ENCODE measurements at places on chromosomes 1 and 21.

DNA sequence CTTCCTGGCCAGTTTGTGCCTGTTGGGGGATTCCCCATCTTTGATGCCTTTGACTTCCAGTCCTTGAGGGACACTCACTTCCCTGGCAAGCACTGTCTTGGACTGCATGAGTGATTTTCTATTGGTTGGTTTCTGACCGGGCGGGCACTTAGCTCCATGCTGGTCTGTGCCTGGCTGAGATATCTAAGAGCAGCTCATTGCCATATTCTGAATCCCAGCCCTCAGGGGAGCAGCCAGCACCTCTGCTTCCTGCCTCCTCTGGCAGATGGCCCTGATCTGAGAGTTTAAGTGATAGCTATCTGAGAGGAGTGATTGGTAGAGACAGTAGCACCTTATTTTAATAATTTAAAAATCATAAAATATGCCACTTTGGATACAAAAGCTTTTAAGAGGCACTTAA is 52.5 kb downstream of the DISC1 start:
- H3K36me3 ChIP-seq, result no peaks in the 10 kb centered on the region
- H3K4me3 ChIP-seq, result no peak overlapping the region
- DNase-seq, result no peak
- no peaks in the 10 kb centered on the region for H3K27me3 ChIP-seq
- peaks cover 6% of the 10 kb centered on the region for H3K4me1 ChIP-seq
- no peak overlapping the region for H3K27ac ChIP-seq

DNA sequence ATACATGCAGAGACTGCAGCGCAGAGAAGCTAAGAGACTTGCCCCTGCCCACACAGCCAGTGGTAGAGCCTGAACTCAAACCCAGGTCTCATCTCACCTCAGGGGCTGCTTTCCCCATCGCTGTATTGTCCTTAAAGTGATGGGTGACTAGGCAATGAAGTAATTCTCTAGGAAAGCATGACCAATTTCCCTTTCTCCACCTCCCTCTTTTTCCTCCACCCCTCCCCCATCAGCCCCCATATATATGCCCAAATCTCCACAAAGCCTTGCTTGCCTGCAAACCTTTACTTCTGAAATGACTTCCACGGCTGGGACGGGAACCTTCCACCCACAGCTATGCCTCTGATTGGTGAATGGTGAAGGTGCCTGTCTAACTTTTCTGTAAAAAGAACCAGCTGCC is at the start of gene IL24:
Gene IL24 (plus strand): TSS at position 269 of the 400 bp plus-strand sequence. CDS start 390 bp downstream, outside the sequence.
- H3K27me3 ChIP-seq, result peaks cover 24% of the 10 kb centered on the region
- no peak for DNase-seq
- no peaks in the 10 kb centered on the region for H3K36me3 ChIP-seq
- no peak within 1 kb of the TSS for H3K27ac ChIP-seq

DNA sequence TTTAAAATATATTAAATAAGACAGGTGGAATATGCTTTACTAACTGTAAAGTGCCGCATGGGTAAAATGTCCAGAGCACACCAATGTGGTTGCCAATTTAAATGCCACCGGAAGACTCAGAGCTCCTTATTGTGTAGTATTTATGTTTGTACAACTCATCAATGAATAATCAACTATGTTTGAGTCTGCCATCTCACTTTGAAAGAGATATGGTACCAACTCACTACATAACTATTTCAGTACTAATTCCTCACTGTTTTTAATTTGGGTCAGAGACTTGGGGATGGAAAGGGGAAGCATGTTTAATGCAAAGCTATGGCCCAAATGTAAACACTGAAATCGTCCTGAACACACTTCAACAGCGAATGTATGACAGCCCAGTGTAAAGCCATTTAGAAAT is 144.8 kb downstream of the NR5A2 start:
- H3K36me3 ChIP-seq, result no peaks in the 10 kb centered on the region
- H3K4me3 ChIP-seq, result no peak overlapping the region
- H3K27ac ChIP-seq, result no peak overlapping the region
- H3K4me1 ChIP-seq, result no peaks in the 10 kb centered on the region
- DNase-seq, result no peak

GRCh38 chr1:211695135-211695816 is 19.9 kb upstream of the NEK2 start:
- peaks cover 9% of the 10 kb centered on the region for H3K27me3 ChIP-seq
- DNase-seq, result no peak
- no peaks in the 10 kb centered on the region for H3K4me1 ChIP-seq
- no peak overlapping the region for H3K27ac ChIP-seq
- no peak overlapping the region for H3K4me3 ChIP-seq
- H3K36me3 ChIP-seq, result no peaks in the 10 kb centered on the region

DNA sequence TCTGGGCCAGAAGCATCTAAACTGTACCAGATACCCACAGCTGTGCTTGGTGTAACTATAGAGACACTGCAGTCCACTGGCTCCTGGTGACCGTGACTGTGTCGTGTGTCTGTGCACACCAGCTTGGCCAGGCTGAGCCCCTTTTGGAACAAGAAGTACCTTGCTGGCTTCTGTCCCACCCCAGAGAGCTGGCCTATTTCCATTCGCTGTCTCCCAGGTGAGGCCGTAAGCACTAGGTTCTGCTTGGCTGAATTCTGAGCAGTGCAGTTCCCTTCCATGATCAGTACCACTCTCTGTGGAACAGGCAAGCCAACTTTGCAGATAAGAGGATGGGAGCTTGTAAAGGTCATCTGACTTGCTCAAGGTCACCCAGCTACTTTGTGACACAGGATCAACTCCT is 119.9 kb upstream of the DNAH14 start:
- H3K27me3 ChIP-seq, result peaks cover 4% of the 10 kb centered on the region
- H3K36me3 ChIP-seq, result no peaks in the 10 kb centered on the region
- DNase-seq, result no peak
- H3K4me1 ChIP-seq, result no peaks in the 10 kb centered on the region

GRCh38 chr1:85396194-85396593 is 68.8 kb downstream of the DDAH1 start:
- H3K36me3 ChIP-seq, result no peaks in the 10 kb centered on the region
- H3K27ac ChIP-seq, result no peak overlapping the region
- no peak overlapping the region for H3K4me3 ChIP-seq
- H3K27me3 ChIP-seq, result no peaks in the 10 kb centered on the region
- DNase-seq, result no peak

GRCh38 chr1:14137411-14138134 is 437.6 kb downstream of the PRDM2 start:
- H3K4me1 ChIP-seq, result peaks cover 5% of the 10 kb centered on the region
- no peak for DNase-seq
- H3K36me3 ChIP-seq, result no peaks in the 10 kb centered on the region
- no peak overlapping the region for H3K4me3 ChIP-seq
- no peak overlapping the region for H3K27ac ChIP-seq

- no peaks in the 10 kb centered on the region for H3K4me1 ChIP-seq
- H3K27me3 ChIP-seq, result peaks cover 19% of the 10 kb centered on the region
- no peaks in the 10 kb centered on the region for H3K36me3 ChIP-seq
- no peak for DNase-seq
- no peak overlapping the region for H3K4me3 ChIP-seq
Measured at GRCh38 chr21:44365251-44365966, 12.0 kb downstream of the TRPM2 start.

GRCh38 chr1:11046270-11046566 is 821 bp downstream of the MASP2 start:
- peaks cover 3% of the 10 kb centered on the region for H3K4me1 ChIP-seq
- no peak overlapping the region for H3K27ac ChIP-seq
- no peak for DNase-seq
- no peaks in the 10 kb centered on the region for H3K36me3 ChIP-seq
- no peak overlapping the region for H3K4me3 ChIP-seq

DNA sequence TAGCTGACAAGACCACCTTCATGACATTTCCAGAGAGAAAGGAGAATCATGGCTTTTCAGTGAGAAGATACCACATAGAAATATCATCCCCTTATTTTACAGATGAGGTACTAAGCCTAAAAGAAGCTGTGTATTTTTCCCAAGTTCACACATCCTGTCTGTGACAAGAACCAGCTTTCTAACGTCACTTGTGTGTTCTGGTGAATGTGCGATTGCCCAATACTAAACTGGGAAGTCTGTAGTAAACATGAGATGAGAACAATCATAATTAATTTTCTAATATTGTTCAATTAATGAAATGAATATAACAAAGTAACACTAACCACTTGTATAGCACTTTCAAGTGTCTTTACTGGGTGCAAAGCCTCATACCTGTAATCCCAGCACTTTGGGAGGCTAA is 46.0 kb downstream of the PTGER3 start:
- DNase-seq, result no peak
- no peaks in the 10 kb centered on the region for H3K4me1 ChIP-seq
- no peaks in the 10 kb centered on the region for H3K36me3 ChIP-seq
- no peak overlapping the region for H3K27ac ChIP-seq

DNA sequence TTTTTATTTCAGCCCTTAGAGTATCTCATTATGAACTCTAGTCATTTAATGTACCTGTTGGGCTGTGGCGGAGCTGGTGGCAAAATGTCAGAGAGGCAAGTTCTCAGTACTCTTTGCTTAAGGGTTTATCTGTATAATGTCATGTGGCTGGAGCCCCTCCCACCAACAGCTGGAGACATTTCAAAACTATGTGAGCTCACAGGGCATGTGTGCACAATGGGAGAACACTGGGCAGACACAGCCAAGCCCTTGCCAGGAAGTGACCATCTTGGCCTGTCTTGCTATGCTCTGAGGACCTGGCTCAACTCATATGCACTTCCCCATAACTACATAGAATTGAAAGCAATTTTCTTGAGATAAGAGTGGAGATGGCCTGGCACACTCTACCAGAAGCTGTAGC is 296.4 kb downstream of the PTPRU start:
- H3K36me3 ChIP-seq, result no peaks in the 10 kb centered on the region
- DNase-seq, result peak; percentile 18
- no peak overlapping the region for H3K27ac ChIP-seq
- peaks cover under 1% of the 10 kb centered on the region for H3K27me3 ChIP-seq
- no peak overlapping the region for H3K4me3 ChIP-seq

GRCh38 chr1:113928941-113929749 is at the start of gene HIPK1:
Gene HIPK1 (plus strand): TSS chr1:113929324.
- peaks cover 39% of the 10 kb centered on the region for H3K4me1 ChIP-seq
- H3K4me3 ChIP-seq, result peak within 1 kb of the TSS; percentile 98
- DNase-seq, result peak; percentile 94
- H3K27me3 ChIP-seq, result peaks cover 6% of the 10 kb centered on the region
- peak within 1 kb of the TSS; percentile 99 for H3K27ac ChIP-seq
- H3K36me3 ChIP-seq, result no peaks in the 10 kb centered on the region

DNA sequence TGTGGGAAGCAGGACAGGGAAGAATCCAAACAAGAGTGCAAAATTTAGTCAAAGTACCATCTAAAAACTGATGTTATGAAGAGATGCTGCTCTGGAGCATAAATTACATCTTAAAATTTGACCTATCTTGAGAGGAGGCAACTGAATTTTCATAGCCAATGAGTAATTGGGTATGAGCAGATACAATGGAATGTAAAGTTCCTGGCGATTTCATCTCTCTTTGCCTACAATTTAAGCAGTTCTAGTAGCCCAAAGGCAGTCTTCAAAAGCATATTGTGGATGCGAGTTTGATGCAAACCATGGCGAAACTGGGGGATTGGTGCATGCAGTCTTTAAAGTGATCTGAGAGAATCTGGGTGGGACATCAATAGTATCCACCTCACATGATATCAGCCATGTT is 1265.9 kb downstream of the BRINP3 start:
- no peak overlapping the region for H3K4me3 ChIP-seq
- H3K4me1 ChIP-seq, result no peaks in the 10 kb centered on the region
- DNase-seq, result no peak
- no peaks in the 10 kb centered on the region for H3K27me3 ChIP-seq
- no peaks in the 10 kb centered on the region for H3K36me3 ChIP-seq

DNA sequence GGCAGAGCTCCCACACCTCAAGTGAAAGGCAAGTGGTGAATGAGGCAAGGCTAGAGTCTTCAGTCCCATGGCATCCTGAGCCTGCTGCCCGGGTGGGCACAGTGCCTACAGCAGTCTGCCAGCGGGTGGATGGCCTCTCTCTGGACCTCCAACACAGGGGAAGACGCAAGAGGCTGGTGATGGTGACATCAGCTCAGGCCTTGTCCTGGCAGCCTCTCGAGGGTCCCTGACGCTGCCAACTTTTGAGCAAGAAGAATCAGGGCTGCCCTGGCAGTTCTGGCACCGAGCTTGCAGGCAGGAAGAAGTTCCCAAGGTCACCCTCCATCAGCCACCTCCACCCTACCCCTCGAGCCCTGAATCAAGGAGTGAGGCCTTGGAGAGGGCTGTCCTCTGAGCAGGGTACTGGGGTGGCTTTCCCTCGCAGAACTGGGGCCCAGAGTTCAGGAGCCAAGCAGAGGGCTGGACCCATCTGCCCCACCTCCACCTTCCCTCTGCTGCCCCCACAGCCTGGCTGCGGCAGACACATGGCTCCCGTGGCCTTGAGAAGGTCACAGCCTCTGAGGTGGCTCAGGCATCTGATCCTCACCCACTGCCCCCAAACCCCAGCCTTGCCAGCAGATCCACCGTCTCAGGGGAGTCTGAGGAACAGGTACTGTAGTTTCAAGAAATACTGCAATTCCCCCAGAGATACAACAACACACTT is 5.8 kb downstream of the RAP1GAP start:
- H3K4me3 ChIP-seq, result no peak overlapping the region
- peaks cover 11% of the 10 kb centered on the region for H3K4me1 ChIP-seq
- DNase-seq, result no peak
- no peaks in the 10 kb centered on the region for H3K36me3 ChIP-seq

DNA sequence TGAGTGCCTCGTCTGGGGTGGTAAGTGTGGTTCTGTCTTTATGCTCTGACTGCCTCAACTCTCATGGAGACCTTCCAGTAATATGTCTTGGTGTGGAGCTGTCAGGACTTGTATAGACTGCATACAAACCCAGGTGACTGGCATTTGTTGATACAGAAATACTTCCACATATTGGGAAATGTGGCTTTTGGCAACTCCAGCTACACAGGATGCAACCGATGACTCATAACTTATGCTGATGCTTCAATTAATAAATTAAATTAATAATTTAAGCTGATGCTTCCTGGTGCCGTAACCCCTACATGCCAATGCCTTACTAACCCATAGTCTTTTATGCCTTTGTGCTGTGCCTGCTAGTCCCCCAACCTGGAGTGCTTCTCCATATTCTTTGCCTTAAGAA is 72.3 kb upstream of the ARTN start:
- DNase-seq, result no peak
- no peaks in the 10 kb centered on the region for H3K36me3 ChIP-seq

DNA sequence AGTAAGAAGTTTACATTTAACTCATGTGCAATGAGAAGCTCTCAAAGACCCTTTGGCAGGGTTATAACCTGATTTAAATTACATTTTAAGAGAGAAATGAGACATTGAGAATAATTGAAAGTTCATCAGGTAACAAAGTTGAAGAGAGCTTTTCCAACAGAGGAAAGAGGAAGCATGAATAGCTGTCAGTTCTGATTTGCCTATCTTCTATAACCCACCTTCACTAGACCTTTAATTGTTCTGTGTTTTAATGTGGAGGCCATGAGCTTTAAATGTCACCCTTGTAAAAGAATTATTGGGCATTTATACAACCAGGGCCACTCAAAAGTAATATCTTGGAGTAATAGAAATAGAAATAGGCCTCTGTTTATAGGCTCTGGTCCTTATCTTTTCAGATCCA is 9.3 kb upstream of the FCRL1 start:
- H3K27ac ChIP-seq, result no peak overlapping the region
- peaks cover 4% of the 10 kb centered on the region for H3K27me3 ChIP-seq
- no peak overlapping the region for H3K4me3 ChIP-seq
